ENCODE measurements at places on chromosomes 7 and 10.
A peak's percentile ranks its signal among the peaks of the same experiment; 100 is the strongest.

- DNase-seq = no peak
Observed at GRCh38 chr7:27900006-27900405, 160.0 kb downstream of the TAX1BP1 start.

DNA sequence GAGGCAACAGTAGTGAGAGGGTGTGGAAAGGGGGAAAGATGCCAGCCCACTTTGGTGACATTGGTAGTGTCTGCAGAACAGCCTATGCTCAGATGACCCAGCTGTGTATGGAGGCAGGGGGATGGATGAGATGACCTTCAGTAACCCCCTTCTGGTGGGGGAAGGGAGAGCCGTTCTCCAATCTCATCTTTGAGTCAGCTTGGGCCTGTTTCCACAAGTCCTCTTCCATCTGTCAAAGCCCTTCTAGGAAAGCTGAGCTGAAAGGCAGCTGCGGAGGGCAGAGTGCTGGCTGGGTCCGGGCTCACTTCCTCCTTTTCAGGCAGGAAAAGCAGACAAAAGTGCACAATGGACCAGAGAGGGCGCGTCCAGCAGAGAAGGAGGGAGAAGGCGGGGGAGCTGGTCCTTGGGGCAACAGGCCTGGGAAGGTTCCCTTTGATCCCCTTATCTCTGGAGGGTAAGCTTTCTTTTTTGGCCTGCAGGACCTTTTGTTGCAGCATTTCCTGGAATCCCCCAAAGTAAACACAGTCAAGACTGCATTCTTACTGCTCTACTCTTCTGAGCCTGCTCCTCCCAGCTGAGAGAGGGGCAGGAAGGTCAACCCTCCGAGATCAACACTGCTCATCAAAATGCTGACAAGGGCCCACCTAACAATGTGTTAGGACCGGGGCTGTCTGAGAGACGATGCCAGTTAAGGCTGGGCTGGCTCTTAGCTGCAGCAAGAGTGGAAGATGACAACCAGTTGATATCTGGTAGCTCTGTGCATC, 1.2 kb upstream of the LRMDA start:
- DNase-seq = no peak

DNA sequence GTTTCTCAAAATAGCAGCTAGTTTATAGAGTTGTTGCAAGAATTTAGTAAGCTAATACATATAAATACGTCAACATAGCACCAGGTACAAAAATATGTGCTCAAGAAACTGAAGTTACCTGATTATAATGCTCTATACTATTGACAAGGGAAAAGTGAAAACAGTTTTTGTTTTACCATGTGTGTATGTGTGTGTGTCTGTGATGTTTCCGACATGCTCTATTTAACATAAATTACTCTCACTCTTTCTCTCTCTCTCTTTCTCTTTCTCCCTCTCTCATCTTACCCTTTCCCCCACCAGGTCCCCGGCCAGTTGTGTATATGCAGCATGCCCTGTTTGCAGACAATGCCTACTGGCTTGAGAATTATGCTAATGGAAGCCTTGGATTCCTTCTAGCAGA, 4.3 kb downstream of the LIPN start:
- DNase-seq = no peak

DNA sequence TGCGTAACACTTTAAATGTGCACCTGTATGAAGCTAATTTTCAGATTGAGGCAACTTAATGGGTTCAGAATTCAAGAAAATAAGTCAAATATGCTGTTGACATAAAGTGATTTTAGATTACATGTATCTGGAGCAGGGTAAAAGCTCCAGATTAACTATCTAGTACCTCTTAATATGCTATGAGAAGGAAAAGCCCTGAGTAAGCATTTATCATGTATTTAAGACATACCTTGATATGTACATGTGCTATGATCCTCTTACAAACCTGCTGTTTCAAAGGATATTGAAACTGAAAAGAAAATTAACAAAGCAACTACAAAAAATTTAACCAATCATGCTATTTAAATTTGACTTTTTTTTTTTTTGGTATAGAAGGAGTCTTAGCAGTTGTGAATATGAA, 4.5 kb downstream of the SPAG6 start:
- DNase-seq = no peak

DNA sequence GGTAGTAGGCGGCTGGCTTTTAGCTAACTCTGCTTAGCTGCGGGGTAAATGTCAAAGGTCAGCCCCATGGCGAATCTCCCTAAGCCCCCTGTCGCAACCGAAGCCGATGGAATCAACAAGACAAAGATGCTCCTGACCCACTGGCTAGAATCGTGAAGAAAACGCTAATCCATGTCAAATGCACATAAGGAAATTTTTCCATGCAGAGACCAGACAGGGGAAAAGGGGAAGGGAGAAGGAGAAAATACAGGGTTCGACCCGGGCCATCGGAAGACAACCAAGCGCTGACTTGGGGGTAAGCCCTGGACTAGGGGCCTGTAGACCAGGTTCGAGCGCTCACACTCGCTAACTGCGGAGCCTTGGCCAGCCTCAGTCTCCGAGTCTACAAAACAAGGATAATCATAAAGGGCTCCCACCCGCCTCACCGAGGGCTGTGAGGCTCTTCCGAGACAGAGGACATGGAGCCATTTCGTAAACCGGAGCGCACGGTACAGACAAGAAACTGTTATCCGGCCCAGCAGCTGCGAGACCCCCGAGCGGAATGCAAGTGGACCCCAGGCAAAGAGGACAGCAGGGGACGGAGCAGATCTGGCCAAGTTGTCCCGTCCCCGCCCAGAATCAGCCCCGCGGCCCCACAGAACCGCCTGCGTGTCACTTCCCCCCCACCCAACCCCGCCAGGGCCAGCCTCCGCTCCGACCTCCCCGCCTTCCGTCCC, 507 bp downstream of the SAR1A start:
- DNase-seq = peak; percentile 35

- DNase-seq = no peak
Observed at GRCh38 chr7:136036336-136036735, 59.2 kb upstream of the MTPN start.

DNA sequence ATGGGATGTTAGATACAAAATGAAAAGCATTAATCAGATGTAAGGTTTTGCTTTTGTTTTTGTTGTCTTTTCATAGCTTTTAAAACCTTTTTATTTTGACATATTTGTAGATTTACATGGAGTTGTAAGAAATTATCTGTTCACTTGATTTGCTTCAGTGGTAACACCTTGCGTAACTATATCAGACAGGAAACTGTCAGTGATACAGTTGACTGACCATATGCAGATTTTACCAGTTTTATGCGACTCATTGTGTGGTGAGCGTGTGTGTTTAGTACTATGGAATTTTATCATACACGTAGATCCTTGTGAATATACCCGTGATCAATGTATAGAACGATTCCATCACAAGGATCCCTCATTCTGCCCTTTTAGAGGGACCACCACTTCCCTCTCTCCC, 701.4 kb downstream of the SUGCT start:
- peak; percentile 8 for DNase-seq

DNA sequence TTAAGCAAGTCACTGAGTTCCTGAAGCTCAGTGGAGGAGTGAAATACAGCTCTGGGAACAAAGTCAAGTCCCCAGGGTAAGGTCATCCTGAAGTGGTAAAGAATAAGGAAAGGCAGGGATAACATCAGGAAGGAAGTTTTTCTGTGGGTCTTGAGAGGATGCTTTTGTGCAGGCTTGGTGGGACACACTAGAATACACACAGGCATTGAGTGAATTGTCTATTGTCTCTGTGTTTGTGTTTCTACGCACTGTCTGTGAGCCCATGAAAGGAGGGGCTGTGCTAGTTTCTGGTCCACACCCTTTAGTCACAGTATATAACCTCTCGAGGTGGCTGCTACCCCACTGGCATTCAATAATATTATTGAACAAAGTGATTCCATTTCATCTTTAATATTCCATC, 95.8 kb upstream of the ABCB5 start:
- DNase-seq = no peak
